Foreskin fibroblast (primary cell): ENCODE measurements at places on chromosomes 4 and X.

DNA sequence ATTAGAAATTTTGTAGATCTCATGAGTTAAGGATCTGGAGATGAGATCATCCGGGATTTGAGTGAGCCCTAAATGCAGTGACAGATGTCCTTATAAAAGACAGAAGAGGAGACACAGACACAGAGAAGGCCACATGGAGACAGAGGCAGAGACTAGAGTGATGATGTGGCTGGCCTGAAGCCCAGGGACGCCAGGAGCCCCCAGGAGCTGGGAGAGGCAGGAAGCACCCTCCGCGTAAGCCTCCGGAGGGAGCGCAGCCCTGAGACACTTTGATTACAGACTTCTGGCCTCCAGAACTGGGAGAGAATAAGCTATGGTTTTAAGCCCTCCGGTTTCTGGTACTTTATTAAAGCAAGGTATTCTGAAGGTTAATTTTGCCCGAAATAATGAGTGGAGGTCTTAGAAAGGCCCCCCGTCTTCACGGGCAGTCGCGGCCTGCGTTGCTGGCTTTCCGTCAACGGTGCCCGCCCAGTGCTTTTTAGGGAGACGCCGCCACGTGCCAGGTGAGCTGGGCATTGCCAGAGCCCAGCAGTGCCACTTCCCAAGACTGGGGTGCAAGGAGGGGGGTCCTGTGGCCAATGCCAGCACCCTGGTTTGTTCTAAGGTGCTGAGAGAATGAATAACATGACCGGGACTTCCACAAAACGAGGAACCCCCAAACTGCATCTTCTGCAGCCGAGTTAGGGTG lies 8.1 kb downstream of the DHRSX start:
- no peak for DNase-seq

DNA sequence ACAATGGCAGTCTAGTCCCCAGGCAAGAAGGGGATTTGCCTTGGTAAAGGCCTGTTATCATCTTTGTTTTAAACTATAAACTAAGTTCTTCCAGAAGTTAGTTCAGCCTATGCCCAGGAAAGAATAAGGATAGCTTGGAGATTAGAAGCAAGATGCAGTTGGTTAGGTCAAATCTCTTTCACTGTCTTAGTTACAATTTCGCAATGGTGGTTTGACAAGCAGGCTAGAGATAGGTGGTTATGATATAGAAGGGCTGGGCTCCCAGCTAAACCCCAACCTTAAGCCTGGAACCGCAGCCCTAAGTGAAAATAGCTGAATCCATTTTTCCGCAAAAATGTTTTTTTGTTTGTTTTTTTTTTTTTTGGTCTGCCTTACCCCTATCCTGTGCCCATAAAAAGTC lies 41.8 kb upstream of the NEIL3 start:
- no peak for DNase-seq

GRCh38 chr4:83247415-83248357 lies 36.9 kb downstream of the COQ2 start:
- no peak for DNase-seq

- no peak for DNase-seq
Measured at GRCh38 chr4:7276515-7276914, 84.2 kb downstream of the SORCS2 start.

- DNase-seq = no peak
Measured at GRCh38 chr4:172169871-172170270, 356.7 kb downstream of the GALNTL6 start.

- no peak for DNase-seq
Measured at GRCh38 chr4:69322055-69322454, 41.8 kb downstream of the UGT2B28 start.

GRCh38 chr4:24768604-24769003 lies 26.8 kb upstream of the SOD3 start:
- DNase-seq = no peak

- no peak for DNase-seq
Measured at GRCh38 chr4:104593019-104593418, 98.3 kb upstream of the CXXC4 start.

DNA sequence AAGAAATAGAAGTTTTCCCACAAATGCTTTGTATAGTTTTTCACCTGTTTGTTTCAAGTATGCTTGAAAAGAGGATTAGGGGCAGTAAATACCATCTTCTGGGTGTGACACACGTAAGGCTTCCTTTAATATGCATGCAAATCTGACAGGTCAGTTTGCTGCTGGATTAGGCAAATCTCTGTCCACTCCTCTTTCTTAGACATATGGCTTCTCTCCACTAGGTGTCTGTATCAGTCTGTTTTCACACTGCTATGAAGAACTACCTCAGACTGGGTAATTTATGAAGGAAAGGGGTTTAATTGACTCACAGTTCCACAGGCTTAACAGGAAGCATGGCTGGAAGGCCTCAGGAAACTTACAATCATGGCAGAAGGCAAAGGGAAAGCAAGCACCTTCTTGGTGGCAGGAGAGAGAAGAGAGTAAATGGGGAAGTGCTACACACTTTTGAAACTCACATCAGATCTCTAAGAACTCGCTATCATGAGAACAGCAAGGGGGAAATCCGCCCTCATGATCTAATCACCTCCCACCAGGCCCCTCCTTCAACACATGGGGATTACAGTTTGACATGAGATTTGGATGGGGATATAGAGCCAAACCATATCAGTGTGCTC lies 66.9 kb downstream of the TAB3 start:
- DNase-seq = peak; percentile 25

- DNase-seq = no peak
Measured at GRCh38 chr4:151407466-151408379, 1.3 kb upstream of the FHIP1A start.

DNA sequence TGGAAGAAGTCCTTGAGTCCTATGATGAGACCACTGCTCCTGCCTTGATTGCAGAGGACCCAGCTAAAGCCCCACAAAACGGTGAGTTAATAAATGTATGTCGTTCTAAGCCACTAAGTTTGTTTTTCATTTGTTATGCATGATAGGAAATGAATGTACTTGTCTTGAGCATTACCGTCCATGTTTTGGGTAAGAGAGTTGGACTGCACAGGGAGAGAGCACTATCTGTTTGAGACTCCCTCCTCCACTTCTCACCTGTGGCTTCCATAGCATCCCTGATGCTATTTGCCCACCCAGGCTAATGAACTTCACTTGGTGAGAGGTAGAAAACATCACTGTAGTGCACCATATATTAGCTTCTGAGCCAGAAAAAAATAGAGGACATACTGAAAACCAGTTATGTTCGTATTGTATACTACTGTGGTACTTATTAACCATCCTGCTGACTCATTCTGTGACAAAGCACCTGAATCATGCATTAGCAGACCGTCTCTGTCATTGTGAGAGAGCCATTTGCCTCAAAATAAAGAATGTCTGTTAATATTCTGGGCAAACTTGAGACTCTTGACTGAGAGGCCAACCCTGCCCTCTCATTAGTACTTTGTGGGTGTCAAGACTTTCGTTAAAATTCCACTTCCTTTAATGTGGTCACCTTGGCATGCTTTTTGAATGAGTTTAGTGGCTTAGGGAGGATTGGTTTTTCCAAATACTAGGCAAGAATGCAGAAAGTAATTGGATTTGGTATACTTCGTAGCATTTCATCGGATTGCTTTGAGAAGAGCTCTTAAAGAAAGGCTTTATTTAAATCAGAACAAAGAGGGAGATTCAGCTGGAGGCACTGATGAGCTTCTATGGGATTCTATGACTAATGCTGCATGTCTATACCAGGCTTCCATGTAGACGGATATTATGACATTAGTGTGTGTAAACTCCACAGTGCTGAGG lies 99.3 kb upstream of the GRPR start:
- DNase-seq = no peak

DNA sequence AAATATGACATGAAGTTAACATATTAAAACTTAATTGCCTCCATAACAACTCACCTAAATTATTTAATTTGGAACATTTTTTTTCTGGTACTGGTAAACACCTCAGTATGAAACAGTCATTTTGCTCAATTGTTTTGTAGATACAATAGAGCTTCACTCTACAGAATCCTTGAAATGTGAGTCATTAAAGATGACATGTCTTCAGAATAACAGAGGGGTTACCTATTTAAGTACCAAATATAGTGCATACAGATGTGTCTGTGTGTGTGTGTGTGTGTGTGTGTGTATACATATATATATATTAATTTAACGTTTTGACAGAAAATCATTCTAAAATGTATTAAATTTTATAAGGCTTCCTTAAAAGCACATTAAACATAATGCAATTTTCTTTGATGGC lies 297.6 kb downstream of the INPP4B start:
- no peak for DNase-seq

- DNase-seq = no peak
Measured at GRCh38 chr4:9835430-9835829, 54.0 kb downstream of the DRD5 start.

GRCh38 chr4:181150191-181150590 lies 1093.0 kb upstream of the TENM3 start:
- no peak for DNase-seq

- no peak for DNase-seq
Measured at GRCh38 chr4:37968747-37969146, 8.5 kb downstream of the PTTG2 start.

DNA sequence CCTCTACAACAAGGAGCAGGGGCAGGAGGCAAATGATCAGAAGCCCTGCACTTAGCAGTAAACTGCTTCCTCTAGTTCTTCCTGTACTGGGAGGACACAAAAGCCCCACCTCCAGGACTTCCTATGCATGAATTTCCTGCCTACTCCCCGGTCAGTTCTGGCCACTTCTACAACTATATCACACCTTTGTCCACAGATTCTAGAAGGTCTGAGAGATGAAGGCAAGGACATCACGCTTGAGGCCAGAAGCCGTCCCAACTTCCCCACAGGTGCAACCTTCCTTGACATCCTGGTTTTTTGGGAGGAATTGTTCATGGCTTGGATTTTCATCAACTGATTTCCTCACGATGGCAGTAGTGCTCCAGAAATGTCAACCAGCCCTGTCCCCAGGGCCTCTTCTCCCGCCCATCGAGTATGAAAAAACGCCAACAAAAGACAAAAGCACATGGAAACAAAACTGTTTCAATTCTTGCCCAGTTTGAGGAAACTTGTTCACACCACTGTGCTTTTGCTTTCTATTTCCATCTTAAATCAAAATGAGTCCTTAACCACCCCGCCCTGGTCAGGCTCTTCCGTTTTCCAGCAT lies 206.5 kb upstream of the STK26 start:
- DNase-seq = peak; percentile 63

GRCh38 chr4:182231080-182231479 lies 12.1 kb upstream of the TENM3 start:
- no peak for DNase-seq

GRCh38 chrX:20433388-20433775 lies 166.7 kb upstream of the RPS6KA3 start:
- DNase-seq = no peak

DNA sequence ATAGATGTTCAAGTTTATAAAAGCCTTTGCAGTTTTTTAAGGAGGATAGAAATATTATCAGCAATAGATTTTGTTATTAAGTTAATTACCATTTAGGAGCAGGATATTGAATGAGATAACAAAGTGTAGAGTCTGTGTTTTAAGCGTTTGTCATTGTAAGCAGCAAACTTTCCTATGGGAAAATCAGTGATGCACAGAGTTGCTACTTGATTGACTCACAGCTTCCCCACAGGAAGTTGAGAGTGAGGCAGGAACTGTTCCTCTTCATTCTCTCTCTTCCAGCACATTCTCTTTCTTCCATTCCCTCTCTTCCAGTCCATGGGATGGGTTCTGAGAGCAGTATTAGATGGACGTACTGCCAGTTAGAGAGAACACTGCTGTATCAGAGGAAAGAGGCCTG lies 867.7 kb upstream of the AGA start:
- no peak for DNase-seq

DNA sequence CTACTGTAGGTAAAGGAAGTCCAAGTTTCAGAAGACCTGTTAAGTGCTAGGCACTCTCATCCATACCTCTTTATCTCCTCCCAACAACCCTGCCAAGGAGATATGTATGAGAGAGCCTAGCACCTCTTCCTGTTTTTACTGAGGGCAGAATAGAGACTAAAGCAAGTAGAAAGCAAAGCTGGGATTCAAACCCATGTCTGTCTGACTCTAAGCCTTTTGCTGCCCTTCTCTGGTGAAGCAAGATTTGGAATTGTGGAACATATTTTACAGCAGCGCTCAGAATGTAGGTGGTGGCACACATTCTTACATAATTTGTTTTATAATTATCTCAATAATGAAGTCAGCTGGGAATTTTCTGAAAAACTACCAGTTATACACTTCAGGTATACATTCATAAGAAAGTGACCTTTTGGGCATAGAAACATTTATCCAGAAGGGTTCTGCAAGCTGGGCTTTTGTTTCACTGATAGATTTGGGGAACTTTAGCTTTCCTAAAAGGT lies 41.7 kb downstream of the SEPTIN11 start:
- DNase-seq = no peak

- no peak for DNase-seq
Measured at GRCh38 chrX:92231391-92231790, 452.2 kb downstream of the PCDH11X start.

DNA sequence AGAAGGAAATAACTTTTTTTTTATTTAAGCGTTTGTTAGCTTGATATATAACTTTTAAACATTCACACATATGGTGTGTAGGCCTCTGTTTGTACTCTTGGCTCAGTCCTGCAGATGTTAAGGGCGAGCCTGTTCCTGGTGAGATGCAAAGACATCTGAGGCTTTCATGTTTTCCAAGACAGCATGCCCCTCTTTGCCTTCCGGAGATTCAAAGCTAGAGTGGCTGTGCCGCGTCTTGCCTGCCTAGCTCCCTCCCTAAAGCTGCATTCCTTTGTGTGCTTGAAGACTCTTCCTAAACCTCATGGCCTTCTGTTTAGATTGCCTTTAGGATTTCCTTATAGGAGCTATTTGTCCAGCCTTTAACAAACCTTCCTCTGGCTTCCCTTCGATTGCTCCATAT lies 67.1 kb downstream of the MID1IP1 start:
- no peak for DNase-seq

DNA sequence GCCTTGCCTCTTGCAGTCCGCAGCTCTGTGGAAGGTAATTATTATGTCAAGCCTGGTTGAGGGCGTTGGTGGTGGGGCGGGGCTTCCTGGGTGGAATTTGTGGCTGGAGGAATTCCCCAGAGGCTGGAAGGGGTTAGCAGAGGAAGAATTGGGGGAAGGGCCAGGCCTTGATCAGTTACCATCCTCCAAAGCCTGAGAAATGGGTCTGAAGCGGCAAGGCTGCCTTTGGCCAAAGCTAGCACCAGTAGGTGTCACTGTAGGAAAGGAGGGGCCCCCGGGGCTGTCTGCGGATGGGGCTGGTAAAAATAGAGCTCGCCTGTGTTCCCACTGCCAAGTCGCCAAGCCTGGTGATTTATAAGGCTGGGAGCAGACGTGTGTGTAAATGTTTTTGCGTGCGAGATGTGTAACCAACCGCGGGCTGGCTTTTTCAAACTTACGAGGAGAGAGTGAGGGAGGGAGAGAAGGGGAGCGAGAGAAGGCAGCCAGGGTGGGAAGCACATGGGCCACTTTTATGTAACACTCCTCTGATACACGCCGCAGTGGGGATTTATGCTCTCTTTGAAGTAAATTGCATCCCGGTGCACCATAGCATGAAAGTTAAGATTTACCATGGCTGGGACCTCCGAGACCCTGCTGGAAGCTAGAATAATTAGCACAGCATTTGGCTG lies 367.0 kb downstream of the BCOR start:
- DNase-seq = peak; percentile 79
